ENCODE measurements at places on chromosomes 2 and 18.

- no peak for DNase-seq
Observed at GRCh38 chr2:132979339-132980093, 309.5 kb upstream of the LYPD1 start.

DNA sequence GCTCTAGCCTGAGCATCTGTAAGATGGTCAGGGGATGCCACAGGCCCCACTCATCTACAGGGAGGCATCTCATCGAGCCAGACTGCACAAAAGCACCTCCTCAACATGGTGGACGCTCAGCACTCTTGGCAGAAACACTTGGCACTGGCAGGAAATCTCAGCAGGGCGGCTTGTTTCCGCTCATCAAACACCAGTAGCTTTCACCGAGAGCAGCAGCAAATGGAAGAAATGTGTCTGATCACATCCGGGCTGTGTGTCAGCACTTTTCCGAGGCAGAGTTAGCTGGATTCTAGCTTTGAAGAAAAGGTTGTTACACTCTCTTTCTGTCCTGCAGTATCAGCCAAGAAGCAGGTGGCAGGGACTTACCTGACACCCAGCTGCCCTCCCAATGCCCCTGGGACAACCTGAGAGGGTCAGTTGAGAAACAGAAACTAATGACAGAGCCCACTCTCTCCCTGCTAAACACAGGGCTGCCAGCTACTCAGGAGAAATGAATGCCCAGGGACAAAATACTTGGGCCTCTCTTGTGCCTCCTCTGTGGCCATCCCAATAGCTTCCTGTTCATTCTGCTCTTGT, 68.9 kb upstream of the FZD7 start:
- no peak for DNase-seq

GRCh38 chr2:82795446-82795845, 1663.6 kb downstream of the SUCLG1 start:
- DNase-seq: peak; percentile 47

DNA sequence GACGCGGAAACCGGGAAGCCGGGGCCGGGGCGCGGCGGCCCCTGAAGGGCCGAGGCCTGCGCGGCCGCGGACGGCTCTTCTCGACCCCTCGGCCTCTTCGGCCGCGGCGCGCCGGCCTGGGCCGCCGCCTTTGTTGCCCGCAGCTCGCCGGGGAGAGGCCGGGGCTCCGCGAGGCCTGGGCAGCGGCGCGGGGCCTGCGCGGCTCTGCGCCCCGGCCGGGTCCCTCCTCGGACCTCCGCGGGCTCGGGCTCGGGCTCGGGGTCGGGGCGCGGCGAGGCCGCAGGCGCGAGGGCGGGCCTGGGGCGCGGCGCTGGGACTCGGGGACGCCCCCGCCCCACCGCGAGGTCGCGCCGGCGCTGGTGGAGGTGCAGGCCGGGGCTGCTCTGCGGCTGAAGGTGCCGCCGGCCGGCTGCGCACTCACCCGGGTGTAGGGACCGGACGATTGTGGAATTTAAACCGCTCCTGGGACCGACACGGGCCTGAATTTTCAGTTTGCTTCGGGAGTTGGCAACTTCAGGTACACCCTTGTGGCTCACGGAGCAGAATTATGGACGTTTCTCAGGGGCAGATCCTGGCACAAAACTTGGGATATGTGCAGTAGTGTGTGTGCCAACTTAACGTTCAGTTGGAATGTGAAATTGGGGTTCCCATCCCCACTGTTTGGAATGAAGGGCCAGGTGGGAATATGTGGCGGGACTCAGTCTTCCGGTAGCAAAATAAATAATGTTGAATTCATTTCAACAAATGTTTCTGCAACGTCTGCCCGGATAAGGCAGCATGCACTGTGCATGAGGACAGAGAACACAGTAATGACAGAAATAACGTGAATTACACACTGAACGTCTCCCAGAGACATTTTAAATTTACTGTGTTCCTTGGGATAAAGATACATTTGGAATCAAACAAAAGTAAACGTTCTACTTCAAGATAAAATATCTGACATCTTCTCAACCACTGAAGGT, 787 bp downstream of the SOCS6 start:
- DNase-seq: no peak

DNA sequence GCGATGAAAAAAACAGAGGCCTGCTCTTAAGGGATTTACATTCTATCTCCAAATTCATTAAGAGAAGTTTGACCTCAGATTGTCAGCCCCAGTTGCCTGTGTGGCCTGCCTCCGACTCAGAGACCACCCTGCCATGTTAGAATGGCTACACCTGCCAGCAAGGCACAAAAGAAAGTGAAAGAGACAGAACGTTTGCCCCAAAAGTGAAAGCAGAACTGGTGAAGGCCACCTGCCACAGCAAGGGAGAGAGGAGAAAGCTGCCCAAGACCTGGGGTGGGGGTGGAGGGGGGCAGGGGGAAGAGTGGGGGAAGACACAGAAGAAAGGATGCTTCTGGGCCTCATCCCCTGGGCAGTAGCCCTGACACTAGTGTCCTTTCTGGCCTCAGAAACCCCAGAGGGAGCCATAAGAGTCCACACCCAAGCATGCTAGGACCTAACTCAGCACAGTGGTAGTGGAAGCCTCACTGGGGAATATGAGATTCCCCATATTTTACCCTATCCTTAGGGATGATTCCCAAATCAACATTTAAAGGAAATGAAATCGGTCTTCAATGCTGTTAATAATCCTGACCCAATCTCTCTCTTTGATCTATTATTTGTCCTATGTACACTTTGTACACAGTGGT, 389.7 kb downstream of the TXNL1 start:
- no peak for DNase-seq

- no peak for DNase-seq
Observed at GRCh38 chr18:46343931-46344372, 239.8 kb downstream of the HAUS1 start.

Measured in GM04504 (cell line).